Right renal pelvis (tissue), 4 donors: ENCODE measurements at places on chromosomes 4 and X. TPM values are rescaled to one million over a fixed set of nuclear protein-coding genes. Genes with fewer than 3 reads are reported as not detected.

The SAGE1 gene
- not detected for polyA plus RNA-seq

The BCORL1 gene
- polyA plus RNA-seq, result 17.2 TPM

The ZNF81 gene
- 7.6 TPM for polyA plus RNA-seq

The RASL11B gene
- polyA plus RNA-seq, result 49.6 TPM

The SPATA18 gene
- polyA plus RNA-seq, result 1.4 TPM

The NAT8L gene
- polyA plus RNA-seq, result 7.8 TPM

The MAGEB2 gene
- not detected for polyA plus RNA-seq

The FUNDC2 gene
- polyA plus RNA-seq, result 121 TPM

The ADH5 gene
- polyA plus RNA-seq, result 279 TPM

The LCORL gene
- polyA plus RNA-seq, result 32.7 TPM

The PAGE2B gene
- polyA plus RNA-seq, result not detected

The SLC34A2 gene
- polyA plus RNA-seq, result 33.3 TPM

The PRSS12 gene
- polyA plus RNA-seq, result 17.0 TPM

The ALB gene
- 2.2 TPM for polyA plus RNA-seq

The CSN1S1 gene
- polyA plus RNA-seq, result not detected

The SSX2B gene
- polyA plus RNA-seq, result not detected

The CLTRN gene
- polyA plus RNA-seq, result 21.6 TPM

The GPR50 gene
- 0.10 TPM for polyA plus RNA-seq

The IL2 gene
- not detected for polyA plus RNA-seq

The CLIC2 gene
- polyA plus RNA-seq, result 3.6 TPM

The MAGEA6 gene
- polyA plus RNA-seq, result not detected

The SLC38A5 gene
- 4.6 TPM for polyA plus RNA-seq

The SPANXC gene
- polyA plus RNA-seq, result not detected

The AMBN gene
- polyA plus RNA-seq, result 1.6 TPM

The FABP2 gene
- polyA plus RNA-seq, result not detected
